RCC 7860 (cell line): ENCODE measurements at places on chromosomes 2 and 18.

DNA sequence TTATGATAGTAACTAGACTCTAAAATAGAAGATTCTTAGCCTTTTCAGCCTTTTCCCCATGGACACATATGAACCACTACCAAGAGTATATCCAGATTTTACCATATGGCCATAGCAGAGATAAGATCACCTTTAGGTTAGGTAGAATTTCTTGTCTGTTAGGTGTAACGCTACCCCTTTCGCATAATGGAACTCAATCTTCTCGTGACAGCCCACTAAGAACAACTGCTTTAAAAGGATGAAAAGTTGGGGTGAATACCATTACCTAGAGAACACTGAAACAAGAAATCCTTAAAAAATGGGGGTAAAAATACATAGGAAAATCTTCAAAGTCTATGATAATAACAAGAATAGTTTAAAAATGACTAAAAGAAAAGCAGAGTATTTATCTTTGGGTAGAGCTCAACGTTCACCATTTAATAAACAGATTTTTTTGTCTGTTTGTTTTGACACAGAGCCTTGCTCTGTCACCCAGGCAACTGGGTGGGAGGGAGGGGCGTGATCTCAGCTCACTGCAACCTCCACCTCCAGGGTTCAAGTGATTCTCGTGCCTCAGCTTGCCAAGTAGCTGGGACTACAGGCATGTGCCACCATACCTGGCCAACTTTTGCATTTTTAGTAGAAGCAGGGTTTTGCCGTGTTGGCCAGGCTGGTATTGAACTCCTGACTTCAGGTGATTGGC lies 67.2 kb downstream of the VIL1 start:
- no peak for DNase-seq

DNA sequence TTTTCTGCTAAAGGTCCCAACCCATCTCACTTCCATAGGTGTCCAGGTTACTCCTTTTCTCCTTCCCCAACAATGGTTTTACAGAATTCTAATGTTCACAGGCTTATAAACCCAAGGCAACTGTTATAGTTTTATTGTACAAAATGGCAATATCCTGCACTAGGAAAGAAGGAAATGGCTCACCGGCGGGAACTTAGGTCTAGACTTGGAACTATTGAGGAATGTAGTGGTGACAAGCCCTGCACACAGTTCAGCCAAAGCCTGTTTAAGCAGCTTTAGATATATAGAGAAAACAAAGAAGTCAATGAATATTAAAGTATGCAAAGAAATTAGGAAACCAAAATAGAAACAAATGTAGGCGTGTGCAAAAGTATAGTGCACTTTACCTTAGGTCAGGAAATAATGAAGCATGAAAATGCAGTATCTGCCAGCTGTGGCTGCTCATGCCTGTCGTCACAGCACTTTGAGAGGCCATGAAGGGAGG lies 22.7 kb upstream of the KCNG3 start:
- no peak for DNase-seq

- no peak for DNase-seq
These were observed 51.8 kb downstream of the UPP2 start for GRCh38 chr2:158153270-158154015.

DNA sequence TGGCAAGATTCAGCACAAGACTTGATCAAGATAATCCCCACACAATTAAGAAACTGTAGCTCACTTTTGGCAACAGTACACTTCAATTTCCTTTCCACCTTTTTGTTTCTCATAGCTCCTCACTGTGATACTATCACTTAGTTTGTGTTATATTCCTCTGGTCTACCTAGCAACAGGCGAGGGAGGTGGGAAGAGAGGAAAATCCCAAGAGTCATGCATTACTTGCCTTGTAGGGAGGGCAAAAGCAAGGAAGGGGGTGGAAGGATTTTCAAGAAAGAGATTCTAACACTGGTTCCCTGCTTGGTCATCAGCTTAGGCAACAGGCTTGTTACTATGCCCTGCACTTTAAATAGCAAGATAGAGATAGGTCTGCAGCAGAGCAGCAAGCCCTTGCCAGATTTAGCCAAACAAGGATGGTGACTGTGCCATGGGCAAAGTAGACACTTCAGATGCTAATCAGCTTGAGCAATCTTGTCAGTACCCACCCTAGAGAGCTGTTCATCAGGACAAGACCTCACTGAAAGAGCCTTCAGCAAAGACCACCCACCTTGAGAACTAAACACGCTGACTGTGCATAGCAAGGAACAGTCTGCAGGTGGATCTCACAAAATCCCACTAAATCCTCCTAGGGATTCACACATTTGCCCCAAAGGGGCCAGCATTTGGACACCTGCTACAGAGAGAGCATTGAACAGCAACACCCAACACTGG lies 134.6 kb downstream of the MBD2 start:
- DNase-seq = no peak

- no peak for DNase-seq
These were observed 379.0 kb upstream of the CHST9 start for GRCh38 chr18:27564066-27564465.

DNA sequence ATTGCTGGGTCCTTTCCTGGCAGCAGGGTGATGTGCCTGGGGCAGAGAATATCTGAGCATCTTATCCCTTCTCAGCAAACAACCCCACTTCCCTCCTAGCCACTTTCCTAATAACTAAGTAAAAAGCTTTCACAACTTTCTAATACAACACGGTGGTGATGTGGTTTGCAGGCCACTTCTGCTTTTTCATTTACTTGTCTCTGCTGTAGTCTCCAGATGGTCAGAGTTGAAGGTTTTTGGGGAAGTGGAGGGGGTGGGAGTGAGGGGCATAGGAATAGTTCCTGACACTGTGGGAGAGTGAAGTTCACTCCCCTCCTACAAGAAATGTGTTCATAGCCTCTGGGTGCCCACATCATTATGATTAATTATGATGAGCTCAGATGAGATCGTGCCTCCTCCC lies 11.6 kb downstream of the OXER1 start:
- DNase-seq = no peak

DNA sequence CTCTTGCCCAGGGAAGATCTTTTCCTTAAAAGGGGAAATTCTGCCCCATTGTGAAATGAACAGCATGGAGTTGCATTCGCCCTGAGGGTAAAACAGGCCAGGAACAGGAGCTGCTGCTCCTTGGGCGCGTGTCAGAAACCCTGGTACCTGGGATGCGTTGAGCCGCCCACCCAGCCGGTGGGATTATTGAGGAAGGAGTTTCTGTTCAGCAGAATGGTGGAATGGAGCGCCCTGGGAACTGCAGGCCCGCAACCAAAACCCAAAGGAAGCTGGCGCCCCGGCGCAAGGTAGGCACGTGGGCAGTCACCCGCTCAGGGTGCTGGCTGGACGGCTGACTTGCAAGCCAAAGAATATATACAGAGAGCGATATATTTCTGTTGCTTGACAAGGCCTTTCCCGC lies 73.5 kb downstream of the MTCL1 start:
- no peak for DNase-seq

- DNase-seq = no peak
These were observed 29.9 kb upstream of the ZNF512 start for GRCh38 chr2:27552941-27553340.

- no peak for DNase-seq
These were observed 175.9 kb downstream of the LPIN1 start for GRCh38 chr2:11922294-11922693.

GRCh38 chr2:68367953-68368653 lies 3.0 kb downstream of the PLEK start:
- no peak for DNase-seq

DNA sequence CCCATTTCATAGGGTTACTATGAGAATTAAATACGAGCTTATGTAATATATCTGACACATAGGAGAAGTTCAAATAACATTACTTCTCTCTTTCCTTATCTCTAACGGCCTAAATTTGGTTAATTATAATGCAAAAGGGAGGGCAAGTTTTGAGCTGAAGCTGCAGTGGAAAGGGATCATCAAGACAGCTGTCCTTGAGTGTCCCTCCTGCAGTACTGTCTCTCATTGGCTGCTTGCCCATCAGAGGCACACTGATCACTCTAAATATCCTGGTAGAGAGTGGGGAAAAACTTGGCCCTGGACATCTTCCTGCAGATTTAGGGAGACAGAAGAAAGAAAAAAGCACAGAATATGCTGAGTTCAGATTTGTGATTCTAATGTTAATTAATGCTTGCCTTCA lies 186.0 kb downstream of the CAMKMT start:
- no peak for DNase-seq

DNA sequence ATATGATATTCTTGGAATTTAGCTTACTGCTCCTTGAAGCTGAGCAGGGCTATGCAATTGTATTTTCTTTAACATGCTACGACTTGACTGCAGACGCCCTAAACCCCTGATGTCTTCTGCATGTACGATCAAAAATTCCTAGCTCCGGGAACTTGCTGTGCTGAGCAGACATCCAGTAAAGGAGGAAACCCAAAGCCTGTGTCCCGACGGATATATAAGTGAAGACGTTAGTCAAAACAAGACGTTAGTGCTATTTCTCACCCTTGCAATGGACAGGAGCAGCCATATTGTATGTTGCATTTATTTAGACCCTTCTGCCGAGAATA lies 51.5 kb downstream of the SETBP1 start:
- DNase-seq = no peak

DNA sequence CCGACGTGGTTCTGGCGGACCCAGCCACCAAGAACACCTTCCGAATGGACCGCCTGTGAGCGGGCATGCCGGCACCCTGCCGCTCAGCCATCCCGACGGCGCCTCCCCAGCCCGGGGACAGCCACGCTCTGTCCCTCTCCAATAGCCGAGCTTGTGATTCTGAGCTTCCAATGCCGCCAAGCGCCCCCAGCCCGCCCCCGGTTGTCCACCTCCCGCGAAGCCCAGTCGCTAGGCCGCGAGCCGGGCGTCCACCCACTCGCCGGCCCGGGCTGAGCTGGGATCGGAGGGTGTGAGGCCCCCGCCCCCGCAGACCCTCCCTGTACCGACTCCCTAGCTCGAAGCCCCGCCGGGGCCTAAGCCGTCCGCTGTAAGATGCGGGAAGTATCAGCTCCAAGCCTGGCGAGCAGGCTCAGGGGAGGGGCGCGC lies 1195.1 kb upstream of the CHAC2 start:
- DNase-seq = no peak

- peak; percentile 42 for DNase-seq
These were observed 117.9 kb upstream of the COL5A2 start for GRCh38 chr2:189297446-189297845.

DNA sequence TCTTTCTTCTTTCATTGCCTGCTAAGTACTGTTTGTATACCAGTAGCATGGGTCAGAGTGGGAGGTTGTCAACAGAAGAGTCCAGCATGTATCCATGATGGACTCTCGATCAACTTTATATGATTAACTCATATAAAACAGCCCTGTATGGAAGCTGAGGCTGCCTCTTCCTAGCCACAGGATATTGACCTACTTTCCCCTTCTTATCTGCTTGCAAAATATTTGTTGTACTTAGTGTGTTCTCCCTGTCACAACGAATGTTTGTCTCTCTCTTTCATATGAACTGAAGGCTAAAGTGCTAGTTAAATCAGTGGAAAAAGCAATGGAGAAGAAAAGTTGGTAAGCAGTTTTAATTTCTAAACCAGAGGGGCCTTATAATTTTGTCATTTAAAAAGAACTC lies 17.8 kb downstream of the MYO1B start:
- DNase-seq = no peak

- no peak for DNase-seq
These were observed 158.7 kb downstream of the TDRD15 start for GRCh38 chr2:21282515-21282898.

DNA sequence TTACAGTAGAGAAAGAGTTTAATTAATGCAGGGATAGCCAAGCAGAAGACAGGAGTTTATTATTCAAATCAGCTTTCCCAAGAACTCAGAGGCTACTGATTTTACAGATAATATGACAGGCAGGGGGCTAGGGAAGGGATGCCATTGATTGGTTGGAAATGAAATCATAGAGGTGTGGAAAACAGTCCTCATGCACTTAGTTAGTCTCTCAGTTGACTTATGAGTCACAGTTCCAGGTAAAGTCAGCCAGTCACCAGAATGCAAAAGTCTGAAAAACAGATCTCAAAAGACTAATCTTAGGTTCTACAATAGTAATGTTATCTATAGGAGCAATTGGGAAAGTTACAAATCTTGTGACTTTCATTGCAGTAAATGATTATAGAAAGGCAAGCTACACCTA lies 676.4 kb upstream of the CHAC2 start:
- DNase-seq = no peak

- DNase-seq = no peak
These were observed 37.6 kb upstream of the PAX3 start for GRCh38 chr2:222336442-222336841.

DNA sequence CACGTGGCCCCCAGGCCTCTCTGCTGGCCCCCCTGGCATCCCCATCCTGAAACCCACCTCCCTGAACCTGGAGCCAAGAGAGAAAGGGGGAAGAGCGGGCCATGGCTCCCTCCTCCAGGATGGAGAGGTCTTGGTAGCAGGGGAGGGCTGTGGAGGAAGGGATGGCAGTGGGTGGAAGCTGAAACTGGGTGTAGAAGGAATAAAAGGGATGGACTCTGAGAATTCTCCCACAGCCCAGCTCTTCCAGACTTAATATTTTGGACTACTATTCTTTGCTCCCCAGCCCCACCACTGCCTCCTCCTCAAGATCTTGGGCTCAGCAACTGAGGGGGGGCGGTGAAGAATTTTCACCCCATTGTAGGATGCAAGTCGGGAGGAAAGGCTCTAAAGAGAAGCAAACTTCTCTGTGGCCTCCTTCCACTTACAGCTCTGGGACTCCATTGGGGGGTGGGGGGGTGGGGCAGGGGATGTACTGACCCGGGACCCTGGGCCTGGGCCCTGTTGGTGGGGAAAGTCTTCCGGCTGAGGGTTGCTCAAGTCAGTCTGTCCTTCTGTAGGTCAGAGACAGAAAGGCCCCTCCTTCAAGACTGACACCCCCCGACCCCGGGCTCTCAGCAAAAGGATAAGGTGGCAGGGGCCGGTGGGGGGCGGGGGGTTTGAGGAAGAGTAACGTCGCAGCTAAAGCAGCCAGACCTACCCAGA lies 501 bp downstream of the TNS1 start:
- DNase-seq = no peak

DNA sequence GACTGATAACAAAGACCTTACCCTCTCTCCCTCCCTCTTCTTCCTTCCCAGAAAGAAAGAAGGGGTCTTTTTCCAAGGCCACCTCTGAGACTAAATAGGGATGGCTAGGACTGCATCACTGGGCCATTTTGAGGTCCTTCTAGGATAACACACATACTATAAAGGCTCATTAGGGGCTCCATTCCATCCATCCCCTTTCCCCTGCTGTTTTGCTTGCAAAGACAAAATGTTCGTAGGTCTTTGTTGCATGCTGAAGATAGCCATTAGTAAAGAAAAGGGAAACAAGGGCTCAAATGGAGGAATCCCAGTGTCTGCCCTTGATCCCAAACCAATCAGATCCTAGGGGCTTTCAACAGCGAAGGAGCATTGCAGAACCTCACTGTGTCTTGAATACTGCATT lies 344.3 kb downstream of the CYP26B1 start:
- no peak for DNase-seq

DNA sequence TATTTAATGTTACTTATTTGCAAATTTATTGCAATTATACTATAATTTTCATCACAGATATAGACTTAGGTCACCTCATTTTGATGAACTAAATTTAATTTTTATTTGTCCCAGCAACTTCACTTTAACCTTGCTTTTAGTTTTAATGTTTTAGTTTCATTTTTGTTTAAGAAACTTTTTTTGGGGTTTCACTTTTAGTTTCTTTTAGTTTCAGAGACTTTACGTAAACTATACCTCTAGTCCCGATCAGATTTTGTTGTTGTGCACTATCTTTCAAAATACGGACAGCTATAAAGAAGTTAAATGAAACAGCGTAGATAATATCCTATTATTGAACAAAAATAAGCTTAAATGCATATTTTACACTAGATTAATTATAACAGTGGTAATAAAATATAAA lies 460.5 kb downstream of the ERBB4 start:
- DNase-seq = no peak
